B cell (primary cell): ENCODE measurements at places on chromosomes 1 and 21.

- no peak for DNase-seq
Measured at GRCh38 chr1:212920896-212921295, 29.4 kb upstream of the VASH2 start.

DNA sequence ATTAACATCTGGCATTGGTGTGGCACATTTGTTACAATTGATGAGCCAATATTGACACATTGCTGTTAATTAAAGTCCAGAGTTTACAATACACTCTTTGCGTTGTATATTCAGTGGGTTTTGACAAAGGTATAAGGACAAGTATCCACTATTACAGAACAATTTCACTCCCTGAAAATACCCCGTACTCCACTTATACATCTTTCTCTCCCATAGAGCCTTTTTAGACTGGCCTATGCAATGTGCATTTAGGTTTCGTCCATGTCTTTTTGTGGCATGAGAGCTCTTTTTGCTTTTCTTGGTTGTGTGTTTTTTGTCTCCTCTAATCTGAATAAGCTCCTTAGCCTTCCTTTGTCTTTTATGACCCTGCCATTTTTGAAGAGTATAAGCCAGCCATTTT lies 40.6 kb upstream of the TSNAX start:
- no peak for DNase-seq

DNA sequence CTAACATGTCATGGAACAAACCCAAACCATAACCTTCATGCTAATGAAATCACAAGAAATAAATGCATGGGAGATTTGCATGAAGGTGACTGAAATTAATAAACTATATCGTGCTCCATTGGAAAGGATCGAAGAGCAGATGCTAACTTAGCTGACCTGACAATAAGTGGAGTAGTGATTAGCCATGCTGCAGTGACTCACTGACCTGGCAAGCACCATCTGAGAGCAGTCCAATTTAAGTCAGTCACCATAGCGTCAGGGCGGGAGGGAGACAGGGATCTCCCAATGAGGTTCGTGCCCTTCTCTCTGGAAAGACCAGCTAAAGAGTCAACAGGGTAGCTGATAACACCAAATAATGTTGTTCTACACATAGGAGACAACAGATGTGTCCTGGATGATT lies 21.5 kb downstream of the OLIG2 start:
- DNase-seq, result no peak

GRCh38 chr1:248787430-248787829 lies 31.9 kb upstream of the LYPD8 start:
- no peak for DNase-seq

- DNase-seq, result no peak
Measured at GRCh38 chr1:15218287-15219279, 28.4 kb upstream of the FHAD1 start.

DNA sequence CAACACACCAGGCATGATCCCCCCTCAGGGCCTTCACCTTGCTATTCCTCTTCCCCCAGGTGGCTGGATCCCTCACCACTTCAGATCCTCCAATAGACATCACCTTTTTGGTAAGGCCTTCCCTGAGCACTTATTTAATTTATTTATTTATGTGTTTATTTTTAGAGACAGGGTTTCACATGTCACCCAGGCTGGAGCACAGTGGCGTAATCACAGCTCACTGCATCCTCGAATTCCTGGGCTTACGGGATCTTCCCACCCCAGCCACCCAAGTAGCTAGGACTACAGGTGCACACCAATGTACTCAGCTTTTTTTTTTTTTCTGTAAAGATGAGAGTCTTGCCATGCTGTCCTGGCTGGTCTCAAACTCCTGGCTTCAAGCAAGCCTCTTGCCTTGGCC lies 17.2 kb downstream of the KCNN3 start:
- no peak for DNase-seq

- DNase-seq, result peak; percentile 43
Measured at GRCh38 chr1:156524481-156524869, 23.9 kb upstream of the MEF2D start.

GRCh38 chr1:227323171-227323966 lies 5.1 kb upstream of the CDC42BPA start:
- DNase-seq, result no peak

DNA sequence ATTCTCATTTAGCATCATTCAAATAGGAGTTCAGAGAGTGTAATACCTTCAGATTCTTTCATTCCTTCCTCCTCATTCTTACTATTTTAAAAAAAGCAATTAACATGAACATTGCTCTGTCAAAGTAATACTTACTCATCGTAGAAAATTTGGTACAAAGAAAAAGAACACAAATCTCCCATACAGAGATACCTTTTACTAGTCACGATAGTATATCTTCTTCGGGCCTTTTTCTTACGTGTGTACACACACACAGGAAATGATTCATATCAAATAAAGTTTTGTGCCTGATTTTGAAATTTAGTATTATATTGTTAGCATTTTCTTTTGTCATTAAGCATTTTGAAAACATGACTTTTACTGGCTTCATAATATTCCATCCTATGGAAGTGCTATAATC lies 52.9 kb downstream of the NCF2 start:
- no peak for DNase-seq

DNA sequence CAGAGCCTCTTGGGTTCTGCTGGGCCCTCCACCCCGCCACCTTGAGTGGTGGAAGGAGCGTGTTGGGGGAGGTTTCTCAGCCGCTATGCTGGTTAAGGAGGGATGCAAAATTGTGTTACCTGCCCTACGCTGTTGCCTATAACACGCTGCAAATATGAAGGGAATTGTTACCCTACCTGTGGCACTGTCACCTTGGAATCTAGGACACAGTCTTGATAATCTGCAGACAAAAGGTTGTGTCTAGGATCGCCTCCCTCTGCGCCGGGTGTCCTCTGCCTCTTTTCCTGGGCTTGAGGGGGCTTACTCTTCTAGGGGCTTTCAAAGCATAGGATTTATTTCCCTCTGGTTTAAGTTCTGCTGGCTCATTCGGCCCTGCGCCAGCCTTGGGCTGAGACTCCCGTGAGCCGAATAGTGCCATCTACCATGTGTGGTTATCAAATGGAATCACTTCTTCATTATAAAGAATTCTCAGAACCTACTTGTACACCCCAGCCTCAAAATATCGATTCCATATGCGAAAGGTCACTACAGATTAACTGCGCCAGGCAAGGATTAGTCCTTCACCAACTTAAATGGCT lies 697 bp downstream of the SLC22A15 start:
- no peak for DNase-seq

- no peak for DNase-seq
Measured at GRCh38 chr1:185495898-185496297, 178.9 kb upstream of the IVNS1ABP start.

- no peak for DNase-seq
Measured at GRCh38 chr1:201786824-201787223, 42.1 kb upstream of the IPO9 start.

GRCh38 chr1:210624722-210625121 lies 296.0 kb downstream of the HHAT start:
- DNase-seq, result no peak

- no peak for DNase-seq
Measured at GRCh38 chr1:94755675-94756074, 64.5 kb upstream of the SLC44A3 start.

- no peak for DNase-seq
Measured at GRCh38 chr1:81170721-81171120, 630.0 kb upstream of the ADGRL2 start.

DNA sequence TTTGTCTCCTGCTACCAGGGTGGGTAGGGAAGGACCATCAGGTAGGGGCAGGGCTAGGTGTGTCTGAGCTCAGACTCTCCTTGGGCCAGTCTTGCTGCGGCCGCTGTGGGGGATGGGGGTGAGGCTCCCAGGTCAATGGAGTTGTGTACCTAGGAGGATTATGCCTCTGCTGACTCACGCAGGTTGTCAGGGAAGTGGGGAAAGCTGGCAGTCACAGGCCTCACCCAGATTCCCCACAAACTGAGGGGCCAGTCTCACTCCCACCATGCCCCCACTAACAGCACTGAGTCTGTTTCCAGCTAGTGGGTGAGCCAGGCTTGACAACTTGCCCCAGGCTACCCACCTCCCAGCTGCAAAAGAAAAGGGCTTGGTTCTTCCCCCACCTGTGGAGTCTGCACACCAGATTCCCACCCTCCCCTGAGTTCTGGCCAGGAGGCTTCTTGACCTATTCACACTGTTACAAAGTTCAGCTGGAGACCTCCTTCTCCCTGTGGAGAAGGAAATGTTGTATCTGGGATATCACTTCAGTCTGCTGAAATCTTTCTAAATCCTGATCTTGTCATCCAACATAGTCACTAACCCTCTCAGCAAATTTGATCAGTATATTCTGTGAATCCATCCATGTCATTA lies 69.2 kb upstream of the GJA8 start:
- DNase-seq, result no peak

GRCh38 chr1:228837817-228838716 lies 102.8 kb downstream of the RHOU start:
- no peak for DNase-seq

DNA sequence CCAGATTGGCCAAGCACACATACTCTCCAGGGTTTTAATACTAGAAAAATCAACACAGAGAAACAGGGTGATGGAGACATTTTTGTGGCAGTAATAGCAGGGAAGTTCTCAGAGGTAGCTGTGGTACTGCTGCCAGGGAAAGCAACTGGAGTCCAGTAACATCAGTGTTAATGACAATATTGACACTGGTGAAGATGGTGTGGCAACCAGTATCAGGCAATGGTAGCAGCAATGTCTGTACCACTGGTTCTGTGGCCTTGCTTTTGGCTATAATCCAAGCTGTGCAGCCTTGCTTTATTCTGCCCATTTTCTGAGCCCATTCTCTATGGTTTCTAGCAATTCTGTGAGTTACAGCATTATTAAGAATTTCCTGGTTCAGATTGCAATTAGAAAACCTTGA lies 1.6 kb upstream of the SNX7 start:
- DNase-seq, result no peak

GRCh38 chr1:215475796-215476481 lies 91.2 kb upstream of the KCTD3 start:
- DNase-seq, result no peak

DNA sequence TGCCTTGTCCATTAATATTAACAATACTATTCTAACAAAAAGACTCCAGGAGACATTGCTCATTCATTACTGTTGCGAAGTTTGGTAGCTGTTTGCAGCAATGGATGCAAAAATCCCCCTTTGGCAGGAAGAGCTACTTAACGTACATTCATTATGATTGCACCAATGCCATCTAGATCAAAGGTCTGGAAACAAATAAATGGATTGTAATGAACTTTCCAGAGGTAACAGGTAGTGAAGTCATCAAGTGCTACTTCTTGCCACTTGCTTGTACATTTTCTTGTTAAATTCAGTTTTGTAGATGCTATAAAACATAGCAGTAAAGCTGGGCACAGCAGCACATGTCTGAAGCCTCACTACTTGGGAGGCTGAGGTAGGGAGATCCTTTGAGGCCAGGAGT lies 93.9 kb downstream of the DDAH1 start:
- no peak for DNase-seq

DNA sequence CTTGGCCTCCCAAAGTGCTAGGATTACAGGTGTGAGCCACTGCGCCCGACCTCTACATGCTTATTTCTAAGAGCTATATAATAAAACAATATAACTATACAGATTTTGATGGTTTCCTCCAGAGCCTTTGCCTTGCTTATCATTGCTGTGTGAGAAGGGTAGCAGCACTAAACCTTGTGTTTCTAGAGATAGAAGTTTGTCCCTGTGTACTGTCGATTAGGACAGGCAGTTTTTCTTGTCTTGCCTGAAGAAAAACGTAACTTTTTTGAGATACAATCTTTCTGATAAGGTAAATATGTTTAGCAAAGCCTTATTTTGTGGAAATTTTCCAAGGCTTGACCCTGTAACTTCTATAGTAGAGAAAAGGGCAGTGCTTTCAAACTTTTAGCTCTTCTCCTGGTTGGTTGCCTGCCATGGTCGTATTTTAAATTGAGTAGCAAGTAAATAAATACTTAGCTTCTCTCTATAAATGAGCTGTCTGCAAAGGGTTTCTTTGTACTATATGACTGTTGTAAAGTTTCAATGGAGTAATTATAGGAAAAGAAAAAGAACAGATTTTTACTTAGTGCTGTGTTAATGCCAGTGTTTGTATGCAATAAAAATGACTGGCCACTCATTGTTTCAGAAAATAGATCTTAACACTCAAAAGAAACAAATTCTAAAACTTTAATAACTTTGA lies 86.4 kb upstream of the CACYBP start:
- no peak for DNase-seq

GRCh38 chr1:39328095-39328494 lies 123.6 kb downstream of the MACF1 start:
- DNase-seq, result no peak

- DNase-seq, result no peak
Measured at GRCh38 chr1:23376890-23377811, 7.5 kb upstream of the ZNF436 start.

- peak; percentile 59 for DNase-seq
Measured at GRCh38 chr1:84271441-84272151, 29.9 kb upstream of the SAMD13 start.

DNA sequence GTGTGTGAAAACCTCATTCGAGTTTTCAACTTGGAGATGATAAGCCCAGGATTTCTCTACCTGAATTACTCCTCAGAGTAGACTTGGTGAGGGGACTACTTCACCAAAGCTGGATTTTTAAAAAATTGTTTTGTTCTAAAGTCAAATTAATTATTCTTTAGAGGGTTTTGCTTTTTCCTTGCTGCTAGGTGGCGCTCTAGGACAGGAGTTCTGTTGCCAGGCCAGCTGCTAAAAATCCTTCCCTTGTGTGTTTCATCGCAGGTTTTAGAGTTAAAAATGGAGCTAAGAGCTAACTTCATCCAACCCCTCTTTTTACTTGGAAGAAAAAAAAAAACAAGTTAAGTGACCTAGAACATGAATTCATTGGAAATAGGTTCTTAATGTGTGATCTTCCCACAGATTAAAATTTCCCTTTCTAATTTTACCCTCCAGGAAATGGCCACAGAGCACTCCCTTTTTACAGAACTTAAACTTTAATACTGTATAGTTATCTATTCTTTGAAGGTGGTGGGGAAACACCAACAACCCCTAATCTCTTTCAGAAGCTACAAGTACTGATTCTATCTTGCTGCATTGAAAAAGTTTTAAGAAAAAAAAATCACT lies 36.7 kb upstream of the FAM163A start:
- DNase-seq, result peak; percentile 44

GRCh38 chr1:181255270-181255929 lies 166.9 kb downstream of the IER5 start:
- no peak for DNase-seq

GRCh38 chr1:44645476-44646244 lies 28.6 kb downstream of the TMEM53 start:
- DNase-seq, result no peak

DNA sequence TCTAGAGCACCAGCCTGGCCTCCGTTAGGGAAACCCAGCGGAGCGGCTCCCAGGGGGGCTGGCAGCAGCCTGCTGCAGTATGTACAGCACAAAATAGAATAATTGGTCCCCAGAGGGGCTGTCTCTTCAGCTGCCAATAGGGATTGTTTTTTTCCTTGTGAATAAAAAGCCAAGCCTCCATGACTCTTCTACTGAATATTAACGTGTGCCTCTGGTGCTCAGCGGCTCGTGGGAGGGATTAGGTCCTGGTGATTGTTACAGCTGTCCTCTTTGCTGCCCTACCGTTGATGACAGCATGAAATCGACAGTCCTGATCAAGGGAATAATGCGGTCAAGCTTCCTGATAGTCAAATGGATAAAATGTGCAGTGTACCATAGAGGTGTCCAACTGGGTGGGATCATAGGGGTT lies 190.7 kb upstream of the RUNX1 start:
- DNase-seq, result no peak
